ENCODE measurements at places on chromosomes 3 and 15.

DNA sequence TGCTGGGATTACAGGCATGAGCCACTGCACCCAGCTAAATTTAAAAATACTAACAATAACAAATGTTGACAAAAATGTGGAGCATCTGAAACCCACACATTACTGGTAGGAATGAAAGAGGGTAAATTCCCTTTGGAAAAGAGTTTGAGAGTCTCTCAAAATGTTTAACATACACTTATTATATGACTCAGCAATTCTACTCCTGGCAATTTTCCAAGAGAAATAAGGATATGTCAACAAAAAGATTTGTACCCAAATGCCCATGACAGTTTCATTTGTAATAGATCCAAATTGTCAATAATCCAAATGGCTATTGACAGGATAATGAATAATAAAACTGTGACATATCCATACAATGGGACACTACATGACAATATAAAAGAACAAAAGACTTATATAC, 9.0 kb downstream of the HCLS1 start:
- no peak for DNase-seq

GRCh38 chr3:46464326-46465195, at the start of gene LTF:
LTF (minus strand) TSS chr3:46464905; CDS start chr3:46464867, 38 bp downstream.
- DNase-seq: no peak

DNA sequence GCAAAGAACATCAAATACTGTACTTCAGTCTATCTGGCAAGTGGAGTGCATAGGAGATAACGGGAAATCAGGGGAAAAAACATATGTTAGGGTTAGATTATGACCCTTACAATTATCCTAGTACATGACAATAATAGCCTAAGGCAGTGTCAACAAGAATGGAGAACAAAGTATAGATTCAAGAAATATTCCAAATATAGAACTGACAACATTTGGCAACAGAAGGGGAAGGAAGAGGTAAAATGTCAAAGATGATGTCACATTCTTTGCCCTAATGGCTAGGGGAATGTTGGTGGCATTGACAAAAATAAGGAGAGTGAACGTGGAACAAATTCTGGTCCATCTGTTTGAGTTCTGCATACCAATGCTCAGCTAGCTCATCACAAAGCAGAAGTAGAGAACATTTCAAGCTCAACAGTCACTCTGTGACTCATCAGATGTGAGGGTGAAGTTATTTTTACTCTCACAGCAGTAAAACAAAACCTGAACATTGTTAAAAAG, 15.5 kb upstream of the ATP8B4 start:
- peak; percentile 73 for DNase-seq

GRCh38 chr3:177426878-177427495, 229.7 kb upstream of the TBL1XR1 start:
- DNase-seq: no peak

GRCh38 chr3:82186017-82186416, 424.6 kb upstream of the GBE1 start:
- no peak for DNase-seq

GRCh38 chr3:83934192-83935021, 1024.4 kb upstream of the CADM2 start:
- no peak for DNase-seq

DNA sequence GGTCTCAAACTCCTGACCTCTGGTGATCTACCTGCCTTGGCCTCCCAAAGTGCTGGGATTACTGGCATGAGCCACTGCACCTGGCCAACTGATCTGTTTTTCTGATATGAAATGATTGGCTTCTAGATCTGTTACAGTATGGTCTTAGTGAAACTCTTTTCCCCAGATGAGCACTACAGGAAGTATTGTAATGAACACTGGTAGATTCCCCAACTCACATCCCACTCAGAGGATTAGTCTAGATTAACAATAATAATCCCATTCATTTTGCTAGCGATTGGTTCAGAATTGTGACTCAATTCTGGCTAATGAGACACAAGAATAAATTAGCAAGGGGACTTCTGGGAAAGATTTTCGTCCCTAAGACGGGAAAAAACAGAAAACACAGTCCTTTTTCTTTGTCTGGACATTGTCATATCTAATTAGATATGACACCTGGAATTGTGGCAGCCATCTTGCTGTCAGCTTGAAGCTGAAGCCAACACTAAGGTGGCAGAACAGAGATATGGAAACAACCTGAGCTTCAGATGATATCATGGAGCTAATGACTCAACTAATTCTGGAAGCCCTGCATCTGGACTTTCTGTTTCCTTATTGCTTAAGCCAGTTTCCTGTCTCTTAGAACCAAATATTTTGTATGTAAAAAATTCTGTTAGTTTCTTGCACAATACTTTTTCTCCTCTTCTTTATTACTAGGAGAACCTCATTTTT, 17.4 kb upstream of the NPTN start:
- DNase-seq: no peak

DNA sequence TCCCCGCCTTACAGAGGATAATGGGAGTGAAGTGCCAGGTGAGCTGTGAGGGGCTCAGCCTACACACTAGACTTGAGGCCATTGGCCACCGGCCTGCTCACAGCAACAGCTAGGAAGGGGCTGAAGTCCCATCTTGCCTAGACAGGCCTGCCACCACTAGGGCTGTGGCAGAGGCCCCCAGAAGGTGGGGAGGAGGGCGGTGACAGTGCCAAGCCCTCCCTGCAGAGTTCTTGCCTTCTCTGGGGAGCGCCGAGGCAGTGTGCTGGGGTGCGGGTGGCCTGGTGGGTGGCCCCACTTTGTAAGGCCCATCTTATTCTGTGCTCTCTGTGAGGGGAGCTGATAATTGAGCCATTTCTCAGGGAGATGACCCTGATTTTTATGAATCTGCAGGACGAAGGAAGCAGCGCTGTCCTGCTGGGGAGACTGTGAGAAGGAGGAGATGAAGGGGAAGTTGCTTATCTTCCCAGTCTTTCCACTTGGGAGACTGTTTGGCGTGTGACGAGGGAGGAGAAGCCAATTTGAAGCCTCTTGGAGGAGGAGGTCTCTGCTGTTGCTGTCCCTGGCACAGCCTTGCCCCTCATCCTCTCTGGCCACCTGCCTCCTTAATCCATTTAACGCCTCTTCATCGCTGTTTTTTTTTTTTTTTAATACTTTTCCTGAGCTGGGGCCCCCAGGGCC, 104.3 kb downstream of the LINGO1 start:
- DNase-seq: no peak

GRCh38 chr3:20873235-20873634, 687.2 kb upstream of the SGO1 start:
- no peak for DNase-seq

- peak; percentile 10 for DNase-seq
These were observed 104.2 kb downstream of the IQCH start for GRCh38 chr15:67358812-67359211.

DNA sequence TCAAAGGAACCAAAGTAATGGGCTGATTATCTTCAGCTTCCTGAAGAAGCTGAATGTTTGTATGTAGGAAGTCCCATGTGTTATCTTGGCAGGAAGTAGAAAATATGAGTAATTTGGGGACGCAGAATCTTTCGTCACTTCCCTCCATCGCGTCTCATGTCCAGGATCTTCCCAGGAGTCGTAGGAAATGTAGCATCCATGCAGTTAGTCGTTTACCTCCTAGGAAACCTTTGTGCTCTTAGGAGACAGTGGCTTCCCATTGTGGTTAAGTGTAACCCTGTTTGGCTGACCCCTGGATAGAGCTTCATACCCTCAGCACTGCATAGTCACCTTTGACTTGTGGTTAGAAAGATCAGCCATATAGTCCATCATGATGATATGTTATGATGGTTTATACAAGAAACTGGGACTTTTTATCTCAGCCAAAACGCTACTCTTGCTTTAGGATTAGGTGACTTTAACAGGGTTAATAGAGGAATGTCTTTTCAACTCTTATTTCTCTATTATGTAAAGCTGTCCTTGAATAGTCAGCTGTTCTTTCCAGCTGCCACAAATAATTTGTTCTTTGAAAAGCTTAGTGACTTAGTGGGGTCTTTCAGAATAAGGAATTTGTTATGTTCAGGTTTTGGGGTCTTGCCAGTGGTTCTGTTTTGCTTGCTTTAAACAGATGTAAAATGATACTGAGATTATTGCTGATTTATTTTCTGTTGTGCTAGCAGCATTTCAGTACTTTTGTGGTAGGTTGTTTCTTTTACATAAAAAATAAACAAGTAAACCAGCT, 92.2 kb downstream of the KLHL25 start:
- DNase-seq: no peak

- DNase-seq: no peak
These were observed 187.3 kb downstream of the RBMS3 start for GRCh38 chr3:29468187-29468586.

DNA sequence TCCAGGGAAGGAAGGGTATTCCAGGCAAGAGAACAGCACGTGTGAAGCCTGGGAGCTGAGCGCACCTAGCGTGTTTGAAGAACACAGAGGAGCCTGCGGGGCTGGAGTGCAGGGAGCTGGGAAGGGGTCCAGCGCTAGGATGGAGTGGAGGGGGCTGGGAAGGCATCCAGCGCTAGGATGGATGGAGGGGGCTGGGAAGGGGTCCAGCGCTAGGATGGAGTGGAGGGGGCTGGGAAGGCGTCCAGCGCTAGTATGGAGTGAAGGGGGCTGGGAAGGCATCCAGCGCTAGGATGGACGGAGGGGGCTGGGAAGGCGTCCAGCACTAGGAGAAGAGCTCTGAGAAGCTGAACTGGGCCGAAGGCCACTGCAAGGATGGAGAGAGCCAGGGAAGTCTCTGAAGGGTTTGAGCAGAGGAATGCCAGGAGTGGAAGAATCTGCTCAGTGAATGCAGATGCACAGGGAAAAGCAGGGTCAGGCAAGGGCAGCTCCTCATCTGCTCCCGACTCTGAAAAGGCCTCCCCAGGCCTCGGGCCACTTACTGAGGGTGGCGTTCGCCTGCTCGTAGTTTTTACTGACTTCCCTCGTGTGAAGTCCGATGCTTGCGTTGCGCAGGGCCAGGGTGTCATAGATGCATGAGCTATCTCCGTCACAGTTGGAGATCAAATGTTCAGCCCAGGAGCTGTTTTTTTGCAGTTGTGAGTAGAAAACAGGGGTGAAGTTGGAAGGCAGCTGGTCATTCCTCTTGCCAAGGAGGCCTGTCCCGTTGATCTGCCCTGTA, 39.8 kb downstream of the MUC20 start:
- peak; percentile 63 for DNase-seq

- no peak for DNase-seq
These were observed 366.8 kb upstream of the UMPS start for GRCh38 chr3:124363476-124363875.

- DNase-seq: no peak
These were observed 47.3 kb downstream of the AMOTL2 start for GRCh38 chr3:134326760-134327593.

DNA sequence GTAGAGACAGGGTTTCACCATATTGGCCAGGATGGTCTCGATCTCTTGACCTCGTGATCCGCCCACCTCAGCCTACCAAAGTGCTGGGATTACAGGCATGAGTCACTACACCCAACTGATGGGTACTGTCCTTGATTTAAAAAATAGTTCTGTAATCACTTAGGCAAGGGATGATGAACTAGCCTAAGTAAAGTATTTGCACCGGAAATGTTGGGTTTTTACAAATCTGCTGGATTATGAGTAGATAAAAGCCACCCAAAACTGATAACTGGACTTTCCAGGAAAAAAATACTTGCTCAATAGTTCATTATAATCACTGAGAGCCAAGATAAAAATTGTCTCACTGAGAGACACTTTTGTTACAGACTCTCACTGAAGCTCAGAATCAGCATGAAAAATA, 218.0 kb downstream of the WNT5A start:
- no peak for DNase-seq

GRCh38 chr3:51535146-51536019, 3.1 kb upstream of the RAD54L2 start:
- DNase-seq: no peak

GRCh38 chr3:15630646-15631350, 29.3 kb downstream of the BTD start:
- DNase-seq: peak; percentile 34

DNA sequence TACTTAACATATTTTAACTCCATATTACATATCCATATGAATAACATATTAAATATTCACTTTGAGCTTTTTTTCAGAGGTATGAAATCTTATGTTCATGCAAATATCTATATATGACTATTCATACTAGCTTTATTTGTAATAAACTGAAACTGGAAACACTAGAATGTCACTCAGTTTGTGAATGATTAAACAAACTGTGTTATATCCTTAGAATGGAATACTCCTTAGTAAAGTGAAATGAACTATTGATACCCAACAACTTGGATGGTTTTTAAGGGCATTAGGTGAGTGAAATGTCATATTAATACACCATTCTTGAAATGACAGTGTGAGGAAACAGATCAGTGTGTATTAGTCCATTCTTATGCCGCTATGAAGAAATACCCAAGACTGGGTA, 45.4 kb downstream of the ARHGAP11B start:
- no peak for DNase-seq

- no peak for DNase-seq
These were observed 88.7 kb downstream of the SEMA5B start for GRCh38 chr3:122938783-122939425.

- DNase-seq: no peak
These were observed 729 bp upstream of the ZBTB11 start for GRCh38 chr3:101677436-101678286.

- DNase-seq: no peak
These were observed 7.2 kb upstream of the GMPS start for GRCh38 chr3:155863072-155863784.

GRCh38 chr15:39713846-39714245, 68.8 kb downstream of the FSIP1 start:
- DNase-seq: no peak

GRCh38 chr3:44482721-44483120, 5.3 kb upstream of the ZNF445 start:
- DNase-seq: no peak

GRCh38 chr3:9183811-9184460, 65.5 kb downstream of the SRGAP3 start:
- peak; percentile 77 for DNase-seq

GRCh38 chr3:150203273-150203672, 204.8 kb upstream of the TSC22D2 start:
- DNase-seq: no peak

DNA sequence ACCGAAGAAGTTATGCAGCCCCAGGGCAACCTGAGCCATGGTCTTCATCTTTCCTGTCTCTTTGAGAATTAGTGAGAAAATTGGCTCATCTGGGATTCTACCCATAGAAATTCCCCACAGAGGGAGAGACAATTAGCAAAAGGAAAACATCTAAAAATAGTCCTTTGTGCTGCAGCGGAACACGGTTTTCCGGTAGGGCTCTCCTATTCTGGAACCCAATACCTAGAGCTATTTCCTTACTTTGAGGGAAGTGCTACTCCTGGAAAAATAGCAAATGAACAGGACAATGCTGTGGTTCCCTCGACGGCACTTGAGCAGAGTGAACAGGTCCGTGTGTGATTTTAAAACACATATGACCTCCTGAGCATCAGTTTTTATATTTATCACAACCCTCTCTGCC, 210.5 kb downstream of the FGF12 start:
- no peak for DNase-seq

GRCh38 chr3:23459889-23460546, 256.9 kb downstream of the UBE2E2 start:
- no peak for DNase-seq

GRCh38 chr3:2713923-2714322, 396.3 kb downstream of the IL5RA start:
- no peak for DNase-seq

GRCh38 chr3:69941037-69941436, 58.5 kb upstream of the SAMMSON start:
- DNase-seq: no peak

Data from Ammon's horn (tissue), 1 donor.